ENCODE measurements at places on chromosomes 4 and X.
A peak's percentile ranks its signal among the peaks of the same experiment; 100 is the strongest.

- no peak for DNase-seq
Measured at GRCh38 chr4:147847751-147848590, 116.1 kb downstream of the ARHGAP10 start.

DNA sequence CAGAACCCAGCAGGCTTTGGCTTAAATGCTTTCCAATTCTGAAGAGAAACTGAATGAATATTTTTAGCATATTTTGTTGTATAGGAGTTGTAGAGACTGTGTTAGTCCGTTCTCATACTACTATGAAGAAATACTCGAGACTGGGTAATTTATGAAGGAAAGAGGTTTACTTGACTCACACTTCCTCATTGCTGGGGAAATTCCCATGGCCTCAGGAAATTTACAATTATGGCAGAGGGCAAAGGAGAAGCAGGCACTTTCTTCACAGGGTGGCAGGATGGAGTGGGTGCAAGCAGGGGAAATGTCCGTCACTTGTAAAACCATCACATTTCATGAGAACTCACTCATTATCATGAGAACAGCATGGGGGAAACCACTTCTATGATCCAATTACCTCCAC, 291.7 kb downstream of the PACRGL start:
- no peak for DNase-seq

DNA sequence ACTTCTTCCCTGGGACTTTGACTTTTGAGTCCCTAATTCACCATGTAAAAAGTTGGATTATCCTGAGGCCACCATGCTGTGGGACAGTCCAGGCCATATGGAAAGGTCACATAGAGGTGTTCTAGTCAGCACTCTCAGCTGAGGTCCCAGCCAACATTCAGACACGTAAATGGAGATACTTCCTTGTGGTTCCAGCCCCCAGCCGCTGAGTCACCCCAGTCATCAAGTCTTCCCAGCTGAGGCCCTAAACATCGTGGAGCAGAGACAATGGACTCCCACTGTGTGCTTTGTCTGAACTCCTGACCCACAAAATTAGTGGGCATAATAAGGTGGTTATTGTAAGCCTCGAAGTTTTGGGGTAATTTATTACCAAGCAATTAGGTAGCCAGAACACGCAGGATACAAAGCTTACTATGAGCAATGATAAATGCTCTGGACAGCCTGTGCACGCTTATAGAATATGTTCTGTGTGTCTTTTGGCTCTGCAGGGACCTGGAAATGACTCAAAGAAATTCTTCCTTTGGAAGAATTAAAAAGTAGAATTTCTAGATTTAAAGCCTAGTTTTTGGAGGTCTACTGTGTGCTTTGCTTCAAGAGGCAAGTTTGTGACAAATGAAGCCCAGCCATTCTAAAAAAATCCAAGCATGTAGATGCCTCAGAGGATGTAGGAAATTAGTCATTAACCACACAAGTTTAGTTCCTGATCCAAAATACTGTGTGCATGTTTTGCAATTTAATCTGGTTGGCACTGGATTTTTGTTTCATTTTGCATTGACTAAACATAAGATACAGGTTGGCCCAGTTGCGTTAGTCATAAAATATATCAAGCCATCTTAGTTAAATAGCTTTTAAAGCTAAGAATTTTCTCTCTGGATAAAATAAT, 33.2 kb upstream of the SLC9A7 start:
- no peak for DNase-seq

DNA sequence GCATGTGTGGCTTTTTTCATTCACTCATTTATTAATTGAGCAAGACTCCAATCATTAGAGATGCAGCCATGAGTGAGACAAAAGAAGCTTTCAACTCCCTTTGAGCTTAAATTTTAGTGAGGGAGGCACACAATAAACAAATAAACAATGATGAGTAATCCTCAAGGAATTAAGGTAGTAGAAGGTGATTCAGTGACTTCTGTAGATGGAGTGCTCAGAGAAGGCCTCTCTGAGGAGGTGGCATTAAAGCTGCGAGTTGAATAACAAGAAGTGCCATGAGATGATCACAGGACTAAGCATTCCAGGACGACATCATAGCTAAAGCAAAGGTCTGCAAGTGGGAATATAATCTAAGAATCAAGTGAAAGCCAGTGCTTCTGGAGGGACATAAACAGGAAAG, 77.6 kb downstream of the NWD2 start:
- DNase-seq, result no peak

GRCh38 chr4:185437809-185438208, 12.0 kb upstream of the UFSP2 start:
- DNase-seq, result no peak

- no peak for DNase-seq
Measured at GRCh38 chr4:142861351-142861750, 15.2 kb upstream of the INPP4B start.

DNA sequence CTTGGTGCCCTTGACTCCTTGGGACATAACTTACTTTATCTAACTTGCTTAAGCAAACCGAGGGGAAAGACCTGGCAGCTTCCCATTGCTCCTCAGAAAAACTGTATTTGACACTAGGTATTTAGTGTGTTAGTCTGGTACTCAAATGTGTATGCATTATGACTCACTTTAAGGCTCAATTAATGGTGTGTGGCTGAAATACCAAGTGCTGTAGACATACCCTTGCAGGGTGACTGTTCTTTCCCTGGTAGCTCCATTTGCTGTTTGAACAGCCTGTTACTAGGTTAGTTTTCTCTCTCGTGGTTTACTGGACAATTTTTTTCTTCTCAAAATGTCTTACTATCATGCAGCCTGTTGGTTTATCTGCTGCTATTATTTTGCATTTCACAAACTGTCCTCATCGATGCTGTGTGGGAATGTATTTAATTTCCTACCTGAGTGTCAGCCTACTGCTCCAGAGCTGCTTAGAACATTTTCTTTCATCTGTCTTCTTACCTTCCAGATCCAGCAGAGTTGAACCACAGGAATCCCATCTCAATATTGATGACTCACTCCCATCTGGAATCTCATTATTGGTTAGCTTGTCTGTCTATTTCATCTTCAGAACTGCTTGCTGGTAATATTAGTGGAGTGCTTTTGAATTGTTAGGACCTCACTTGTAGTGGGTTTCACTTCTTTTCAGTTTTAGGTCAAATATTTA, 158.0 kb upstream of the FAT1 start:
- DNase-seq, result no peak

- no peak for DNase-seq
Measured at GRCh38 chr4:129176864-129177263, 80.9 kb downstream of the C4orf33 start.

DNA sequence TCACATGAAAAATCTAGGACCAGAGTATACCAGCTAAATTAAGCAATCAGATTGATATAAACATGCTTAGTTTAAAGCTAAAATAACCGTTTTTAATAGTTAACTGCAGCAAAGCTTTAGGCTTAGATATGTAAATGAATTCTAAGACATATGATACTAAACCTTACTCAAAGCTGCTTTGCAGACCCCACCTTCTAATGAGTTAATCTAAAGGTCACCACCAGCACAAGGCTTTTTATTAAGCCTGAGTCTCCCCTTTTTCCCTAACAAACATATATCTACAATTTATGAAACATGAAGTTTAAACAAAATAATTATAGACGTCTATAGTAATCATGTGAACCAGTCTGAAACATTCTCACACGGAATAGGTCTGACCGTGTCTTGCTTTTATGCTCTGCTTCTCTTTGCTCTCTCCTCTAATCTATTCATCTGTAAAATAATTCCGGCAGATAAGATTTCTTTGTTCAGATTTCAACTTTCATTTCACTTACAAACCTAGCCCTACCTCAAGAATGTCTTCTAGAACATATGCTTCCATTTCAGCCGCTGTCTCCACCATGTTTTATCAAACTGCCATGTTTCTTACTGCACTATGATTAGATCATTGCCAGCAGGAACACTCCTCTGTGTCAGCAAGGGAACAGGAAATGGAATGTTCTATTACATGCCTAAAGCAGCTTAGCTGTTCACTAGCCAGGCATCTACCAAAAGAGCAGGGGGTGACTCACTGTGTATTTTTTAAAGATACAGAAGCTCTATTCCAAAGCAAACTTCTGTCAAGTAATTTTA, 35.9 kb downstream of the ANKRD17 start:
- peak; percentile 20 for DNase-seq

GRCh38 chr4:111230265-111230664, 607.4 kb upstream of the PITX2 start:
- DNase-seq, result no peak

GRCh38 chr4:125956276-125956675, 641.5 kb downstream of the FAT4 start:
- DNase-seq, result no peak

GRCh38 chr4:138967313-138967712, 48.3 kb upstream of the NOCT start:
- no peak for DNase-seq

DNA sequence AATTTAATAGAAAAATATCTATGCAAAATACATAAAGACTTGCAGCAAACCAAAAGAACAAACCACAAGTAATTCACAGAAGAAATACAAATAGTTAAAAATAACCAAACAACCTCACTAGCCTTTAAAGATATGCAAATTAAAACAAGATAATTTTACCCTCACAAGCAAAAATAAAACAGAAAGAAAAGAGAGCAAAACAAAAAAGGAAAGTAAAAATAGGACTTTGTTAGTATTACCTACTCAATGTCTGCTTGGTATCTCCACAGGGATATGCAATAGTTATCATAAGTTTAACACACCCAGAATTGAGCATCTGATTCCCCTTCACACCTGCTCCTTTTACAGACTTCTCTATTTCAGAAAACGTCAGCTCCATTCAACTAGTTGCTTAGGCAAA, 737.5 kb upstream of the MAGEB2 start:
- no peak for DNase-seq

DNA sequence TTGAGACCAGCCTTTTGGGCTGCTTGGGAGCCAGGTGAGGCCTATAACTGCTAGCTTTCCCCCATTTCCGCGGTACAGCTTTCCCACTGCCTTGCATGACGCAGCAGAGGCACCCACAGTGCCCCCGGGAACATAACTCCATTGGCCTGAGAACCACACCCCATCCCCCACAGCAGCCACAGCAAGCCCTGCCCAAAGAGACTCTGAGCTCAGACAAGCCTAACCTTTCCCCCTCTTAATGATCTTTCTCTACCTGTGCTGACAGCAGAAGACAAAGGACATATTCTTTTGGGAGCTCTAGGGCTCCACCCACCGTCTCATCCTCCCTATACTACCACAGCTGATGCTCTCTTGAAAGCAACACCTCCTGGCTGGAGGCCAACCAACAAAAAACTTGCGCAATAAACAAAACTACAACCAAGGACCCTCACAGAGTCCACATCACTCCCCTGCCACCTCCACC, 114.8 kb downstream of the FANCB start:
- DNase-seq, result no peak

DNA sequence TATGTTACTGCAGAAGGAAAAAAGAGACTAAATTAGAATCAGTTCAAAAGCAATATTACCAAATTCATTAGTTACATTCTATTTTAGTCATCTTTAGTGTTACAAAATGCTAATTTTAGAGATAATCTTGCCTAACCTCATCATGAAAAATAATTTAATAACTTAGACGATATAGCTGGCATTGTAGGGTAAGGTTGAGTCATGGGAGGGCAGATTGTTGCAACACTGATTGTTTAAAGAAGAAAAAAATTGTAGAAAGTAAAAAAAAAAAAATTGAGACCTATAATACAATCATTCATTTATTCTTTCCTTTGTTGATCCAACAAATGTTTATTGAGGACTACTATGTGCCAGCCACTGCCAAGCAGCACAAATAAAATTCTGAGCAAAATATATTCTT, 330.9 kb downstream of the GBA3 start:
- DNase-seq, result no peak

GRCh38 chrX:21656587-21657317, 1.4 kb downstream of the KLHL34 start:
- no peak for DNase-seq

DNA sequence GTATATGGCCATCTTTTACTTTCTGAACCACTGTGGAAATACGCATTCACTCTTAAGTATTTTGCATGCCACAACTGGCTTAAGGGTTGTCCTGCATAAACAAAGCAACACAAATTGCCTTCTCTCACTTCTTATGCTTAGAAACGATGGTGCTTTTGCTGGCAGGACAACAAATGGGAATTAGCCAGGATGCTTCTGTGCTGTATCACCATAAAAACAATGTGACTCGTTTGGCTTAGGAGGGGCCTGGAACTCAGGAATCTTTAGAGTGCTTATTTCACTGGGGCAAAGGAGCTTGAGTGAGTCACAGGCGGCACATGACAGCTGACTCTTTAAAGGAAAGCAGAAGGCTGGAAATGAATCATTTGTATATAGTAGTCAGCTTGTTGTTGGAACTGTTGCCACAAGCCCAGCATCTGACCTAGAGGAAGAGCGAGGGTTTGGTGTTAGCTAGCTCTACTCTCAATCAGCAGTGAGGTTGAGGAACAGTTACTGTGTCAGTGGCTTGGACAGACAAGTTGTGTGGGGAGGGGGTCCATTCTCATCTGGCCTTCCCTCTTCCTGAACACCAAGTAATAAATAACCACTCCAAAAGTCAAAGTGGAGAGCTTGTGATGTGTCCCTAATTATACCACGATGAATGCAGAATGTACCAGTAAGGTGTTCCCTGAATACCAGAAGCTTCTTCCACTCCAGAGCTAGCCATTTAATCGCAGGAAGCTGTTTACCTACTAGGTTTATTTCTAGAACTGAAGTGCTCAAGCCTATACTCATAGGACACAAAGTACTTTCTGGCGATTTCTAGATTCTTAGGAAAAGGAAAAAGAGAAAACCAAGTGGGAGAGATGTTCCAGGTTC, 293.1 kb downstream of the CAMK2D start:
- DNase-seq, result no peak

- no peak for DNase-seq
Measured at GRCh38 chr4:16217300-16218051, 8.8 kb downstream of the TAPT1 start.

- DNase-seq, result no peak
Measured at GRCh38 chrX:3449287-3449686, 102.8 kb upstream of the MXRA5 start.

GRCh38 chr4:74632634-74633033, 161.7 kb downstream of the BTC start:
- no peak for DNase-seq

DNA sequence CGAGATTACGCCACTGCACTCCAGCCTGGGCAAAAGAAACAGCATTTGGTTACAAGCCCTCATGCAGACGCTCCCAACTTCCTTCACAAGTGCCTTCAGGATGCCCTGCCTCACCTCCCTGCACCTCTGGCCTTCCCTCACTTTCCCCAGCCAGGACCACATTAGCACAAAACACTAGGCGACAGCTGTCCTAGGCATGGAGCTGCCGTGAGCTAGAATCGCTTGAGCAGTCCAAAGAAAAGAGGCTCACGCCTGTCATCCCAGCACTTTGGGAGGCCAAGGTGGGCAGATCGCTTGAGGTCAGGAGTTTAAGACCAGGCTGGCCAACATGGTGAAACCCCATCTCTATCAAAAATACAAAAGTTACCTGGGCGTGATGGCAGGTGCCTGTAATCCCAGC, 15.8 kb downstream of the RNF212 start:
- DNase-seq, result no peak

DNA sequence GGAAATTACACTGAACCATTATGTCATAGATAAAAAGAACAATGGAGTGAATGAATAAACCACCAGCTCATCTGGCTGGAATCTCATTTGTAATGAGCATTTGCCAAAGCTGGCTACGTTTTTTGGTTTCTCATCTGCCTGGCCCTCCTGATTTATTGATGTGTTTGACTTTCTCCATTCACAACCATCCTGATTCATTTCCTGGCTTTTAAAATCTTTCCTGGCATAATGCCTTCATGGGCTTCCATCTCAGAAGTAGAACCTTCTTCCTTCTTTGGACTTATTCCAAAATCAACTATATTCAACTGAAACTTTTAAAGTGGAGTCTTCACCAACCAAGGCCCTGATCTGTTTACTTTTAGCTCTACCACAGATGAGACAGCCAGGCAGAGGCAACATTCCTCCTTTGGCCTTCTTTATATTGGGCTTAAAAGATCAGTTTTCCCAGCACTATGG, 36.0 kb upstream of the ARSJ start:
- no peak for DNase-seq
